CD4-positive, alpha-beta T cell (primary cell): ENCODE measurements at places on chromosomes 3 and 15. TPM values are rescaled to one million over a fixed set of nuclear protein-coding genes. Genes with fewer than 3 reads are reported as not detected.

DNA sequence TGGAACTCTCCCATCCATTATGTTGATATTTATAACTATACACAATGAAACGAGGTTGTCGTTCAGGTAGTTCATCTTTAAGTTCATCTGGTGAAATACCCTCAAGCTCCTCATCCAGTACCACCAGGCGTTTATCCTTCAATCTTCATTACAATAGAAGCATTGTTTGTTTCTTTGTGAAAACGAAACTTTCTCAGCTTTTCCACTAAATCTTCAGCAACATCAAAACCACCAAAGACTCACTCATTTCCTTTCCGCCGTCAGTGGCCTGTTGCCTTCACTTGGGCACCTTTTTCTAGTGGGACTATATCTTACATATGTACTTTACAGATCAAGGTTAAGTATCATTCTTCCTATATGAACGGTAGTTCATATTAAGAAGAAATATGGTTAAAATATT is 44.1 kb upstream of the TFG start:
- no peak for DNase-seq

GRCh38 chr3:140910860-140911259 is 30.8 kb upstream of the SLC25A36 start:
- DNase-seq: no peak

Gene MLF1
- total RNA-seq: 13.7 TPM

GRCh38 chr15:63238171-63238570 is 39.2 kb upstream of the APH1B start:
- no peak for DNase-seq

GRCh38 chr3:184240384-184241140 is 8.2 kb downstream of the ALG3 start:
- DNase-seq: no peak

Gene IL5RA
- total RNA-seq: 0.99 TPM

- DNase-seq: no peak
Observed at GRCh38 chr3:28150465-28151206, 90.8 kb upstream of the CMC1 start.

- no peak for DNase-seq
Observed at GRCh38 chr3:44722103-44722401, 7.4 kb upstream of the ZNF501 start.

Gene TMEM202
- not detected for total RNA-seq

- no peak for DNase-seq
Observed at GRCh38 chr3:194272861-194273742, 78.0 kb downstream of the CPN2 start.

Gene SFMBT1
- total RNA-seq: 54.3 TPM

DNA sequence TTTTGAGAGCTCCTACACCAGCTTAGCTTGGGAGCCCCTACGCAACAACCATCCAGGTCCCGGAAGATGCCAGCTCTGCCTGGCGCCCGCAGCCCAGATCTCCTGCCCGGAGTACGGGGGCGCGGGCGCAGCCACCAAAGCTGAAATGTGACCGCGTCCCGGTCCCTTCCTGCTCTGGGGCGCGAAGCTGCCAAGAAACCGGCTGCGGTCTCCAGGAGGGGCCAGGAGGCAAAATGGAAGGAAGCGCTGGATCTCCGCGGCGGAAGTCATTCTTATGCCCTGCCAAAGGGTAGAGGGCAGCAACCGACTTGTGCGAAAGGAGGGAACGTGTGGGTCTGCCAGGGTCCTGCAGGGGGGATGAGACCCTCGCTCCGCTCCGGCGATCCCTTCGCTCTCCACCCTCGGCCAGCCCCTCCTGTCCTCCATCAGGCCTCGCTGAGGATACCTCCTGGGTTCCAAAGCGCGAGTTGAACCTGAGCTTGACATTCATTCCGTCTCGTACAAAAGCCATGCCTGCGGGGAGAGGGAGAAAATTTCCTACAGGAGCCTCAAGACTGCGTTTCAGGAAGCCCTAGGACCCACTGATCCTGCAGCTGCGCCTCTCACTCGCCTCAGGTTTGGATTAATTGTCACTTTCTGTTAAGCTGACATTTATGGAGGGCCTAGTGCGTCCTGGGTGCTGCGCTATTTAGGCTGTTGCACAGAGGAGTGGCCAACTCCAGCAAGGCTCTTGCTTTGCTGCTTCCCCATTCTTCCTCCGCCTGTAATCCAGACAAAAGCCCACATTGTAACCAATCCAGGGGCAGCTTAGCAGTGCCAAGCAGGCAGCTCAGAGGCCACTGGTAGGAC is 98.3 kb upstream of the VGLL3 start:
- no peak for DNase-seq

- no peak for DNase-seq
Observed at GRCh38 chr15:36661042-36661441, 81.6 kb downstream of the CDIN1 start.

Gene C3orf70
- not detected for total RNA-seq

Gene CIDEC
- total RNA-seq: not detected

GRCh38 chr3:195570344-195570743 is 13.4 kb downstream of the APOD start:
- no peak for DNase-seq

Gene RBP2
- total RNA-seq: not detected

DNA sequence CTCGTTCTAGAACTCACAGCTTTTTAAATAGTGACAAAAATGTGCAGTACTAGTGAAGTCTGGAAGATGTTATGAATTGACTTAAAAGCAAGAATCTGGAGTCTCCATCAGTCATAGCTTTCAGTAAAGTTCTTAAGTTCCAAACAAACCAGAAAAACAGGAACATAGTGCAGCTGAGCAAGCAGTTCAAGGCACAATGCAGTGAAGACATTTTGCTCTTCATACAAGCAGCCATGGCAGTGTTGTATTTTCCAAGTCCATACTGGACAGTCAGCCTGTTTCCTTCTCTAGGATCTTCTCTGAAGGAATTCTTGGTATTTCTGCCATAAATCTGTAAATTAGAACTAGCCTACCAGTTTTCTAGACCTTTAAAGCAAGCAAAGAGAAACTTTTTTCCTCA is 90.5 kb downstream of the LRRC28 start:
- no peak for DNase-seq

GRCh38 chr15:62112081-62112480 is 45.3 kb downstream of the C2CD4A start:
- DNase-seq: no peak

Gene ADGRG7
- total RNA-seq: not detected

GRCh38 chr3:131396170-131396569 is 14.6 kb downstream of the NUDT16 start:
- no peak for DNase-seq

Gene LTF
- not detected for total RNA-seq

GRCh38 chr3:128746881-128747280 is 20.9 kb downstream of the RAB7A start:
- no peak for DNase-seq

- DNase-seq: no peak
Observed at GRCh38 chr15:88938802-88939485, 25.8 kb upstream of the MFGE8 start.

DNA sequence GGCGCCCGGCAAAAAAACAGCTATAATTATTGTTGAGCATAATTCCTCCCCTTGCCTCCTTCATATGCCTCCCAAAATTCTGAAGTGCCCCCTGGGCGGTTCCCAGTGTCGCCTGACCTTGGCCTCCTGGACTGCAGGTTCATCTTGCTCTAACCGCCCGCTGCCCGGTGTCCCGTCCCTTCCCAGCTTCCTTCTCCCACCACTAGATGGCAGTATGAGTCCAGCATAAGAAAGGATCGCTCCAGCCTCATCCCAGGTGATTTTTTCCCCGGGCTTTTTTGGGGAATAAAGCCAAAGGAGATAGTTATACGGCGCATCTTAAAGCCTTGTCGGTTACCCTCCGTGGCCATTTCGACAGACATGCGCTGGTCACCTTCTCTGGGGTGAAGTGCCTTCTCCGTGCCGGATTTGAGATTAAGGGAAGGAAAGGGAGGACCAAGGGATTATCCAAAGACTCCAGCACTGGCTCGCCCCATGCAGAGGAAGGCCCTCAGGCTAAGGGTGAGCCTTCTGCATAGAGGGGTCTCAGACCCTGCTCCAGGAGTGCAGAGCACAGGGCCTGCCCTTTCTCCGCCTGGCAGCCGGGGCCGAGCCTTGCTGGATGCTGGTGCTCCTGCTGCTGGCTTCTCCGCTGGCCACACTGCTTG is 45.8 kb upstream of the TRA2B start:
- peak; percentile 56 for DNase-seq

DNA sequence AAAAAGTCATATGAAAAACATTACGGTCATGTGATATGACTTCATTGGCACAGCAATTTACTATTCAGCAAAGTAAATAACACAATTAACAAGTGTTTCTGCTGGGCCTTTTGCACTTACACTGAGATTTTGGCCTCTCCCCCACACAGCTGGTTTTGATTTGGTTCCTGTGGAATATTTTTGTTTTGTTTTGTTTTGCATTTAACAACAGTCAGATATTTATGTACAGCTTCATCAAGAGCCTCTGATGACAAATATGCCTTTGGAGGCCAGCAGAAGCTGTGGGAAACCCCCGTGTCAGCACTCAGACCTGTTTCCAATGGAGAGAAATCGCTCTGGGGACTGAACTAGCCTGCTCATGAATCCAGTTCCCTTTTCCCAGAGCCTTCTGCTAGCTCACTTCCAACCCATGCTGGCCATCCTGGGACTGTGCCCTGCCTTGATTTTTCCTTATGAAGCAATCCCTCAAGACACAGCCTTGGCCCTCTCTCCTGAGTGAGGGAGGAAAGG is 161.9 kb downstream of the ATG7 start:
- DNase-seq: no peak

DNA sequence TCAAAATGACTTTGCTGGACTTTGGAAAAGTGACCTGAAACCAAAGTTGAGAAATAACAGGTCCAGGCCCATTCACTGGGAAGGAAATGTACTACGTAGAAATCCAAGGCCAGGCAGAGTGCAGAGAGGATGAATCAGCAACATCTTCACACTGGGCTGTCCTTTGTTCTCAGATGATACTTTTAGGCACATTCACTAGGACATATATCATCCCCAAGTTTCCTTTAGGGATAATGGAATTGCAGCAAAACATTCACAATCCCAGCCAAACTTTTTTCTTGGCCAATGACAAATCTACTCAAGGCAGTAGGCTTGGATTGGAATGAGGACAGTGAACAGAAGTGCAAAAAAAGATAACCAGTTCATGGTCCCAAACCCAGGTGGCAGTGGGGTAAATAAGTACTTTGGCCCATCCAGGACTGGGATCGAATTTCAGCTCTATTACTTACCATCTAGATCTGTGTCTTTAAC is 75.1 kb downstream of the CLDN11 start:
- DNase-seq: no peak

Gene ABI3BP
- not detected for total RNA-seq

DNA sequence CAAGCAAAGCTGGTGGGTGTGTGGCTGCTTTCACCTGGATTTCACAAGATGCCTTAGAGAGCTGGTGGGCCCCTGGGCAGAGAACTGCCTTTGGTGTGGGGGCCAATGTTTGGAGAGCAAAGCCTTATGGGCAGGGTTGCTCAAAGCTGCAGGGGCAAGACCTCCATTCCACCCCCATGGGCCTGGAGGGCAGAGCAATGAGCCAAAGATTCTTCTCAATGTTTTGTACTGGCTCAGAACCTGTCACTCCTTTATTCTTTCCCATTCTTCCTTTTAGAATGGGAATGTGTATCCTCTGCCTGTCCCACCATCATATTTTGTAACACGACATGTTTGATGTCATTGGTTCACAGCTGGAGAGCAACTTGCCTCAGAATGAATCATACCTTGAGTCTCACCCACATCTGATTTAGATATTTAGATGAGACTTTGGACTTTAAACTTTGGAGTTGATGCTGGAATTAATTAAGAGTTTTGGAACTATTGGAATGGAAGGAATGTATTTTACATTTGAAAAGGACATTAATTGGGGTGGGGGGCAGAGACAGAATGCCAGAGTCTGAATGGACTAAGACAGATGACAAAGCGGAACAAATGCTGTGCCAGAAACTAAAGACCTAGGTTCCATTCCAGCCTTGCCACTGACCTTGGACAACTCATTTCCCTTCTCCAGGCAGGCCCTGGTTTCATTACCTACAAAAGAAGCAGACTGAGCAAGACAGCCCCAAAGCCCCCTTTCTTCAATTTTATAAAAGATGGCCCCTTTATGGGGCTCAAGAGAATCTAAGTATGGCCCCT is 72.9 kb downstream of the DAPK2 start:
- DNase-seq: no peak

GRCh38 chr3:76403556-76403955 is 618.2 kb upstream of the ZNF717 start:
- DNase-seq: no peak

DNA sequence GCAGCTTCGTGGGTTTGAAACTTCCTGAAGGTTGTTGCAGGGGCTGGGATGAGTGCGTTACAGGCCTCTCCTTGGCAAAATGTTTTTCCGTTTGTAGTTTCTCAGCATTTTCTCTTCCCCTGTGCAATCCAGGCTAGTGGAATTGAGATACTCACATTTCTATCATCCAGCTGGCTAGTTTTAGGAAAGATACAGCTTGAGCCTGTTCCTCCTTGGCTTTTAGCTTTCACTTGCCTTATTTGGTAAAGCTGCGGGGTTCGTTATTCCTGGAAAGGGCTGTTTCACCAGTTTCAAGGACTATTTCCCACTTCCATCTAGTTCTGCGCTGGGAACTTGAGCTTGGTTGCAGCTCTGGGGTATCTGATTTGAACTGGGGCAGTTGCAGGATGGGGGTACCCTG is 90.3 kb downstream of the ITPR1 start:
- no peak for DNase-seq

DNA sequence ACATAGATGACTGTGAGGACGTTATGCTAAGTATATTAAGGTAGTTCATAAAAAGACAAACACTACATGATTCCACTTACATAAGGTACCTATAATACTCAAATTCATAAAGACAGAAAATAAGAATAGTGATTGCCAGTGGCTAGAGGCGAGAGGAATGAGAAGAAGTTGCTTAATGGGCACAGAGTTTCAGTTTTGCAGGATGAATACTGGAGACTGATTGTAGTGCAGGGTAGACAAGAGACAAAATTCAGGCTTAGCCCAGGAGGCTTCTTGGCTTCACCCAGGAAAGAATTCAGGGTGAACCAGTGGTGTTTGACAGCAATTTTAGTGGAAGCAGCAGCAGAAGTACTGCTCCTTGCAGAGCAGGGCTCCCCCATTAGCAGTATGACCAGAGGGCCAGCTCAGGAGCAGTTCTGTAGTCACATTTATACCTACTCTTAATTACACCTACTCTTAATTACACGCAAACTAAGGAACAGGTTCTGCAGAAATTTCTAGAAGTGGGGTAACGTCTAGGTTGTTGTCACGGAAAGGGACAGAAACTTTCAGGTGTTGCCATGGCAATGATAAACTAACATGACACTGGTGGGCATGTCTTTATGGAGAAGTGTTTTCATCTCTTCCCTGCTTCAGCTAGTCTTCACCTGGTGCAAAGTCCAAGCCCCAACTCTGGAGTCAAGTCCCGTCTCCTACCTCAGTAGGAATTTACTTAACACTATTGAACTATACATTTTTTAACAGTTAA is 55.2 kb downstream of the TBL1XR1 start:
- DNase-seq: no peak

DNA sequence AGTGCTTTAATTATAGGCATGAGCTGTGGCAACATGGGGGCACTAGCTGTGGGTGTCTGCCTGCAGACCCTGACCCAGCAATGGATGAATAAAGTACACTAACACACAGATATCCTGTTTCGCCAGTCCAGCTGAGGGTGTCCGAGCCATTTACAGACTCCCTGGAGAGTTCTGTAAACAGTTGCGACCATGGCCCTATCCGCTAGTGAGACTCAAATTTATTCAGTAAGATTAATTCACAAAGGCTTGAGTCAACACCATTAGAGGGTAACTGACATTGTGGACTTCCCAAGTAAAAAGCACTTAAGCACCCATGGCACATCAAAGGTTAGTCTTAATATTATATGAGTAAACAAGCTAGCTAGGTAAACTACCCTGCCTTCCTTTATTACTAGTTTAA is 161.6 kb downstream of the TBL1XR1 start:
- no peak for DNase-seq

- no peak for DNase-seq
Observed at GRCh38 chr3:193897288-193897687, 238.7 kb upstream of the HES1 start.

Gene ABHD10
- 28.2 TPM for total RNA-seq
